Spinal cord (tissue), 10 donors: ENCODE measurements at places on chromosomes 16 and 17.

GRCh38 chr17:79002796-79003593 lies 6.6 kb downstream of the CANT1 start:
- no peak for DNase-seq

DNA sequence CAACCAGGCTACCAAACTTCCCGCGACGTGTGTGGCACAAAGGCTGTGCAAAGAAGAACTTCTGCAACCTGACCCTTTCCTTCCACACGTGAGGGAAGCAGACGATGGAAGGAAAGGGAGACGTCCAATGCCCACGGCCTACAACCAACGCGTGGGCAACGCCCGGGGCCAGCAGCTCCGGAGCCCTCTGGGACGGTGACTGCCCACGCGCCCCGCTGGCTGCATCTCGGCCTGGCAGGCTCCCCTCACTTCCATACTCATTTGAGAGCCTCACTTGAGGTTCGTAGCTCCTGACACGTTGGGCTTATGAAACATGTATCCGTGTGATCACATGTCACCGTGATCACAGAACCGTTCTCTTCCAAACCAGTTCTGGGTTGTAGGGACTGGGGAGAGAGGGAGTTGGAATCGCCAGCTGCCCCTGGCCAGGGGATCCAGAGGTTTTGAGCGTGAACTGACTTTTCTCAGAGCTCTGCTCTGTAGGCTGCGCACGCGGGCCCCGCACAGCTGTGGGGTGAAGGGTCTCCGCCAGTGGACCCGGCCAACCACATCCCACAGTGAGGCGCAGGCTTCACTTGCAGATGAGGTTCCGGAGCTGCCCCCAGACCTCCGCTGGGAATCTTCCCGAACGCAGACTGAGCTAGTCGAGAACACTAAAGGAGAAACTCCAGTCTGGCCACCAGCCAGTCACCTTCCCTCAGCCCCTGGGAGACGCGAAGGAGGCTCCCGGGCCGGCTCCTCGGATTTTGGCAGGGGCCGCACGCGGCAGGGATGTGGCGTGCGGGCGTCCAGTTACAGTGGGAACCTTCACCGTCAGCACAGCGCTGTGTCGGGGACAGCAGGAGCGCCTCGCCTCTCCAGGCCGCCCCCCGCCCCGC lies 1.0 kb downstream of the LMF1 start:
- no peak for DNase-seq

GRCh38 chr17:64599827-64600226 lies 62.3 kb downstream of the SMURF2 start:
- no peak for DNase-seq

- DNase-seq, result no peak
Observed at GRCh38 chr17:22272363-22273146, 580.2 kb downstream of the KCNJ18 start.

DNA sequence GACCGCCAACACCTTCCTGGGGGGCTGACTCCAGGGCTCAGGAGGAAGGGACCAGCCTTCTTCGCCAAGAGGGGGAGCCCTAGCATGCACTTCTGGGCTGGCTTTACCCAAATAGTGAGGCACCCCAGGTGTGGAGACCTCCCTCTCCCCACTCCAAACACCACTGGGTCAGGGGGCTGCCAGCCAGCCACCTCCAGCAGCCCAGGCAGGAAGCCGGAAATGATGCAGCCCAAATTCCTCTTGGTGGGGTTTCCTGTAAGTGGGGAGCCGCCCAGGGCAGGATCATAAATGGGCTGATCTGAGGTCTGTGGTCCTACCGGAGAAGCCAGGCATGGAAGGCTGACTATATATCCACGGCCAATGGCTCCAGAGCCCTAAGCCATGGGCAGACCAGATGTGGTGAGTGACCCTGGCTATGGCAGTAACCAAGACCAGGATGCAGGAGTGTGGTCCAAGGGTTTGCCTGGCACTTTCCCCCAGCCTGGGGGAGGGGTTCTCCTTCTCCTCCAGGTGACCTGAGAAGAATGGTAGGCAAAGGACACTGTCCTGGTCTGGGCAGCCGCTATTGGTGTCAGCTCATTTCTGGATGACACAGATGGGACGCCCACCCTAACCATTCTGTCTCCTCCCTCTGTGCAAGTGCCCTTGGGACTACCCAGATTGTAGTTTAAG lies 4.2 kb downstream of the GIT1 start:
- no peak for DNase-seq

DNA sequence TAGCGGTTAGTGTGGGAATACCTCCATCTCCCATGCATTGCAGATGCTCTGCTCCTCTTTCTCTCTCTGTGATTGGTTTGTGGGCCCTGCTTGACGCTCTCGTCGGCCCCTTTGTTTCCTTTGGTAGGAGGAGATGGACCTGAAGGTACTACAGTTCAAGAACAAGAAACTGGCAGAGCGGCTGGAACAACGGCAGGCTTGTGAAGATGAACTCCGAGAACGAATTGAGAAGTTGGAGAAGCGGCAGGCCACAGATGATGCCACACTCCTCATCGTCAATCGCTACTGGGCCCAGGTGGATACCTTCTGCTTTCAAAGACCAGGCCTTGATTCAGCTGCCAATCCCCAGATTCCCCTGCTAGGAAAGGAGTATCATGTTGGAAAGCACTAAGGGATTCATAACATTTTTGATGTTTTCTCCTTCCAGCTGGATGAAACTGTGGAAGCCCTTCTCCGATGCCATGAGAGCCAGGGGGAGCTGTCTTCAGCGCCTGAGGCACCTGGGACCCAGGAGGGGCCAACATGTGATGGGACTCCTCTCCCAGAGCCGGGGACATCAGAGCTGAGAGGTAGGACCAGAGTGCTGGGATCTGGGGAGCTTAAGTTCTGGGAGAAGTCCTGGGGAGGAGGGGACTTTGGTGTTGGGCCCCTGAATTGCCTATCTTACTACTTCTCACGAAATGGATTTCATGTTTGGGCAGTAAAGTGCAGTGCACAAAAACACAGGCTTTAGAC lies 1.0 kb downstream of the RNF40 start:
- DNase-seq, result no peak

DNA sequence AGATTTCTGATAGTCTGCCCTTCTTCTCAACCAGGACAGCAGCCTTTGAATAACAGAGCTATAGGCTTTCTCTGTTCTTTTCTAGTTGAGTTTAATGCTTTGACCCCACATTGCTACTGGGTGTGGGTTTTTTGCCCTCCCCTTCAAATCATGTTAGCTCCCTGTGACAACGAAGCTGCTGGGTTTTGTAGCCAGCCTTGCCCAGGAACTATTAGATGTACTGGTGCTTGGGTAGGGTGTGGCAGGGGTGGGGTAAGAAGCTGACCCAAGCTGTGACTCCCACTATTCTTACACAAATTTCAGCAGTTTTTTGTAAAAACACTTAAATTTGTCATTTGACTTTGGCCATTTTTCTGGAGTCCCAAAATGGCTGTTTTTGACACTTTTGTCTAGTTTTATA lies 69.7 kb downstream of the NLK start:
- no peak for DNase-seq

DNA sequence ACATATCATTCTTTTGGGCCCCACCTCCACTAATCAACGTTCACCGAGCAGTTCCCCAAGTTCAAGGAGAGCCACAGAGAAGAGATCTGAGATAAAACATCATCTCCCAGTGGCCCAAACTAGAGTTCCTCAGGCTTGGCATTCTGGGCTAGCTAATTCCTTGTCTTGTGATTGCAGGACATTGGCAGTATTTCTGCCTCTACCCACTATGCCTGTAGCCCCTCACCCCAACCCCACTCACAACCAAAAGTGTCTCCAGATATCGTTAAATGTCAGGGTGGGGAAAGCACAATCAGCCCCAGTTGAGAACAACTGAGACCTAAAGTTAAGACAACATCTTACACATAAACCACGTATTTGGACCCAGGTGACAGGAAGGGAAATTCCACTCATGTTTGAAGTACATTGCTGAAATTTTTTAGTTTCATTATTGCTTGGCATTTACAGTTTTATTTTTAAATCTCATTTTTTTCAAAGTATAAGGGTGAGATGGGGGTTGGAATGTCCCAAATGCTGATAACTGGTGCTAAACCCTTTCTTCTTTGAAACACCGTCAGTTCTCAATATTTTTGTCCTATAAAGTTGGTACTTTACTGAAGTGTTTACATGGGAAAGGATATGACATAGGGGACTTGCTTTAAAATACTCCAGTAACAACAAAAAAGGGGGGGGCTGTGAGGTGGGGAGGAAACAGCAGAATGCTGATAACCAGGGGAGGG lies 13.6 kb downstream of the ZC3H7A start:
- DNase-seq, result no peak

- no peak for DNase-seq
Observed at GRCh38 chr17:36066365-36066985, 2.4 kb downstream of the CCL18 start.

DNA sequence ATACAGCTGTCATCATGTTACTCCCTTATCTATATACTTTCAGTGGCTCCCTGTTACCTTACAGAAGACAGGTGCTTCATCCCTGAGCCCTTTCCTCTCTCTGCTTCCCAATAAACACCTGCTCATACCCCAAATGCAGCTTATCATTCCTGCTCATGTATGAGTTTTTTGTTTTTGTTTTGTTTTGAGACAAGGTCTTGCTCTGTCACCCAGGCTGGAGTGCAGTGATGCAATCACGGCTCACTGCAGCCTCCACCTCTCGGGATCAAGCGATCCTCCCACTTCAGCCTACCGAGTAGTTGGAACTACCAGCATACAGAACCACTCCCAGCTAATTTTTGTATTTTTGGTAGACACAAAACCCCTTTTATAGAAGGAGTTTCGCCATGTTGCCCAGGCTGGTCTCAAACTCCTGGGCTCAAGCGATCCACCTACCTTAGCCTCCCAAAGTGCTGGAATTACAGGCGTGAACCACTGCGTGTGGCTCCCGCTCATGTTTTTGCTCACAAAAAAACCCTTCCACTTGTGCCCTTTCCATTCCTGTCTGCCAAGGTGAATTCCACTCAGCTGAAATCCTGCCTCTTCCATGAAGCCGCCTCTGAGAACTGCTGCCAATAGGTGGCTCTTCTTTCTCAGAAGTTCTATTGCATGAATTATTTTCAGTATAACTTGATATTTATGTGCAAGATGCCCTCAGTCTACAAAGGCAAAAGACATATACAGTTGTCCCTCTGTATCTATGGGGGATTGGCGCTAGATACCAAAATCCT lies 7.9 kb upstream of the RNF157 start:
- no peak for DNase-seq
